ENCODE measurements at places on chromosomes 1 and 21. TPM values are rescaled to one million over a fixed set of nuclear protein-coding genes. Genes with fewer than 3 reads are reported as not detected.

The SPATA21 gene
- not detected for total RNA-seq

The IQGAP3 gene
- 1.3 TPM for total RNA-seq

The EPHX1 gene
- 52.4 TPM for total RNA-seq

The AIRE gene
- total RNA-seq, result not detected

The G0S2 gene
- 144 TPM for total RNA-seq

The ZSCAN20 gene
- total RNA-seq, result 5.6 TPM

- no peak overlapping the region for H3K27ac ChIP-seq
- H3K4me3 ChIP-seq, result no peak overlapping the region
- H3K27me3 ChIP-seq, result no peaks in the 10 kb centered on the region
- H3K36me3 ChIP-seq, result no peaks in the 10 kb centered on the region
- DNase-seq, result no peak
Observed at GRCh38 chr1:98653123-98653522, 8.4 kb upstream of the SNX7 start.

DNA sequence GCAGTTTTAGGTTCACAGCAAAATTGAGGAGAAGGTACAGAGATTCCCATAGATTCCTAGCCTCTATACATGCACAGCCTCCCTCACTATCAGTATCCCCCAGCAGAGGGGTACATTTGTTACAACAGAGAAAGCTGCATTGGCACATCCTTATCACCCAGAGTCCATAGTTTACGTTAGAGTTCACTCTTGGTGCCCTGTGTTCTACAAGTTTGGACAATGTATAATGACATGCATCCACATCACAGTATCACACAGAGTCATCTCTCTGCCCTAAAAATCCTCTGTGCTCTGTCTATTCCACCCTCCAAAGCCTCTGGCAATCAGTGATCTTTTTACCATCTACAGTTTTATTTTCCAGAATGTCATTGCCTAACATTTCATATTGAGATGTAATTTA, 22.3 kb upstream of the RGS16 start:
- H3K4me3 ChIP-seq, result no peak overlapping the region
- no peak for DNase-seq
- H3K36me3 ChIP-seq, result no peaks in the 10 kb centered on the region
- no peak overlapping the region for H3K27ac ChIP-seq
- no peaks in the 10 kb centered on the region for H3K27me3 ChIP-seq

- peak; percentile 40 for DNase-seq
- H3K27me3 ChIP-seq, result peaks cover 4% of the 10 kb centered on the region
- peaks cover 19% of the 10 kb centered on the region for H3K4me1 ChIP-seq
Observed at GRCh38 chr1:39642796-39643195, 3.4 kb upstream of the HEYL start.

DNA sequence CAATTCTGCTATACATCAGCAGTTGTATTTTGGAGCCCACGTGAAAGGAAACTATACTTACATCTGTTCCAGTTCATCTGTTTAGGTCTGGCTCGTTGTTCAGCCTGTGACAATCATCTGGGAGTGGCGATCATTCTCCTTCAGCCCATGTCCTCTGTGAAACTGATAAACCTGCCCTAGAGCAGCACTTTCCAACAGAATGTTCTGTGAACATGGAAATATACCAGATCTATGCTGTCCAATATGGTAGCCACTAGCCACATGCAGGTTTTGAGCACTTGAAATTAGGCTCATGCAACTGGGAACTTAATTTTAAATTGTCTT, 24.5 kb upstream of the COQ8A start:
- H3K36me3 ChIP-seq, result peaks cover 17% of the 10 kb centered on the region
- H3K27ac ChIP-seq, result peak overlapping the region; percentile 37
- H3K4me3 ChIP-seq, result no peak overlapping the region
- H3K27me3 ChIP-seq, result no peaks in the 10 kb centered on the region
- no peak for DNase-seq

- no peaks in the 10 kb centered on the region for H3K27me3 ChIP-seq
- H3K27ac ChIP-seq, result no peak overlapping the region
- H3K4me1 ChIP-seq, result no peaks in the 10 kb centered on the region
- H3K36me3 ChIP-seq, result no peaks in the 10 kb centered on the region
Observed at GRCh38 chr1:245016700-245017099, 138.1 kb upstream of the KIF26B start.

- H3K36me3 ChIP-seq, result no peaks in the 10 kb centered on the region
- H3K4me3 ChIP-seq, result no peak overlapping the region
- H3K27me3 ChIP-seq, result no peaks in the 10 kb centered on the region
Observed at GRCh38 chr21:43972850-43973633, 39.1 kb upstream of the TRAPPC10 start.

- no peak overlapping the region for H3K27ac ChIP-seq
- H3K4me1 ChIP-seq, result peaks cover 15% of the 10 kb centered on the region
- no peak overlapping the region for H3K4me3 ChIP-seq
- H3K36me3 ChIP-seq, result no peaks in the 10 kb centered on the region
Observed at GRCh38 chr1:205013683-205014367, 29.2 kb upstream of the CNTN2 start.

DNA sequence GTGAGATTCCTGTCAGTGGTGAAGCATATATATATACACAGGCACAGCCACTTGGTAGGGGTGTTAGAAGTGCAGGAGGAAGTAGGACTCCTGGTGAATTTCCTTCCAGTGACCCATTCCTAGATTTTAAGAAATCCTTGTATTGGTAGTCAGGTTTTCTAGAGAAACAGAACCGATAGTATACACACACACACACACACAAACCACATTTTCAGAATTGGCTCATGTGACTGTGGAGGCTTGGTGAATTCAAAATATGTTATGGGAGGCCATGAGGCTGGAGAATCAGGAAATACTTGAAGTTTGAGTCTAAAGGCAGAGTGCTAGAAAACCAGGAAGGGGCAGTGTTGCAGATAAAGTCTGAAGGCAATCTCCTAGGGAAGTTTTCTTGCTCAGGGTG, 114.2 kb downstream of the FCRL5 start:
- H3K4me1 ChIP-seq, result no peaks in the 10 kb centered on the region
- H3K4me3 ChIP-seq, result no peak overlapping the region
- no peak overlapping the region for H3K27ac ChIP-seq
- no peaks in the 10 kb centered on the region for H3K36me3 ChIP-seq
- DNase-seq, result no peak
- H3K27me3 ChIP-seq, result no peaks in the 10 kb centered on the region

GRCh38 chr1:50976890-50977574, 7.0 kb downstream of the CDKN2C start:
- DNase-seq, result peak; percentile 45
- H3K27me3 ChIP-seq, result no peaks in the 10 kb centered on the region
- peaks cover 33% of the 10 kb centered on the region for H3K4me1 ChIP-seq
- H3K27ac ChIP-seq, result peak overlapping the region; percentile 98
- H3K36me3 ChIP-seq, result no peaks in the 10 kb centered on the region
- H3K4me3 ChIP-seq, result peak overlapping the region; percentile 78

GRCh38 chr1:30748098-30748698, 9.4 kb downstream of the LAPTM5 start:
- DNase-seq, result no peak
- H3K27me3 ChIP-seq, result peaks cover 14% of the 10 kb centered on the region
- H3K4me1 ChIP-seq, result peaks cover 12% of the 10 kb centered on the region
- no peak overlapping the region for H3K27ac ChIP-seq
- H3K4me3 ChIP-seq, result no peak overlapping the region
- no peaks in the 10 kb centered on the region for H3K36me3 ChIP-seq

DNA sequence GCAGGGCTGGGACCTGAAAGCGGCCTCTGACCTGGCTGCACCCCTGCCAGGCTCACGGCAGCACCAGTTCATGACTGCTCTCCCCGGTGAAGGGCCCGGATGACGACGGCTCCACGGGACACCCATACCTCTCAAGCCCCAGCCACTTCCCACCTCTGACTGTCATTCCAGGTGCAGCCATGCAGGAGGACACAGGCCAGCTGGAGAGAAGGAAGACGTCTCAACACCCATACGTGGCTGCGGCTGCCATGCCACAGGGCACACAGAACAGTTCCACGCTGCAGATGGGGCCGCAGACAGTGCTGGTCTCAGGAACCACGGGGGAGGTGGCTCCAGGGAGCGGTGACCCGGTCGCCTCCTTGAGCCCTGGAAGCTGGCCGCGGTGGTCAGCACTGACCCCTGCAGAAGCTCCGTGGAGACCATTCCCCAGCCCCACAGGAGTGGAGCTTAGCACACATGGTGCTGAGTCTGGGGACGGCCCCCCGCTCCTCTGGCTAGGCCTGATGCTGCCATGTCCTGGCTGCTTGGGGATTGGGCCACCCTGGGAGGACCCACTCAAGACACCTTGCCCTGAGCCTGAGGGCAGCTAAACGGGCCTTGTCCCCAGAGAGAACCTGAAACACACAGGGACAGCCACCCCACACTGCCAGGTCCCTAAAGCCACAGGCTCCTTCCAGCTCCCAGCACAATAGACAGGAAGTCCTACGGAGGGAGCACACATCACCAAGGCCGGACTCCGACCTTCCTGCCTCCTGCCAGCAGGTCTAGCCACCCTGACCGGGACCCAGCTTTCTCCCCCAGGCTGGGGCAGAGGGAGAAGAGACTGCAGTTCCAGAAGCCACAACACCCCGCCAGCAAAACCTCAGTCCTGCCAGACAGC, 8.6 kb downstream of the WNT9A start:
- no peak overlapping the region for H3K27ac ChIP-seq
- H3K36me3 ChIP-seq, result no peaks in the 10 kb centered on the region
- no peak overlapping the region for H3K4me3 ChIP-seq
- H3K4me1 ChIP-seq, result peaks cover 30% of the 10 kb centered on the region
- no peaks in the 10 kb centered on the region for H3K27me3 ChIP-seq
- no peak for DNase-seq

GRCh38 chr1:183953031-183953430, 84.5 kb downstream of the COLGALT2 start:
- H3K4me3 ChIP-seq, result no peak overlapping the region
- H3K4me1 ChIP-seq, result no peaks in the 10 kb centered on the region
- H3K36me3 ChIP-seq, result no peaks in the 10 kb centered on the region
- no peaks in the 10 kb centered on the region for H3K27me3 ChIP-seq
- DNase-seq, result no peak

- no peak for DNase-seq
- H3K36me3 ChIP-seq, result no peaks in the 10 kb centered on the region
- H3K27me3 ChIP-seq, result no peaks in the 10 kb centered on the region
- H3K4me1 ChIP-seq, result peaks cover 18% of the 10 kb centered on the region
- no peak overlapping the region for H3K4me3 ChIP-seq
- no peak overlapping the region for H3K27ac ChIP-seq
Observed at GRCh38 chr1:116170721-116171589, 59.8 kb downstream of the MAB21L3 start.

DNA sequence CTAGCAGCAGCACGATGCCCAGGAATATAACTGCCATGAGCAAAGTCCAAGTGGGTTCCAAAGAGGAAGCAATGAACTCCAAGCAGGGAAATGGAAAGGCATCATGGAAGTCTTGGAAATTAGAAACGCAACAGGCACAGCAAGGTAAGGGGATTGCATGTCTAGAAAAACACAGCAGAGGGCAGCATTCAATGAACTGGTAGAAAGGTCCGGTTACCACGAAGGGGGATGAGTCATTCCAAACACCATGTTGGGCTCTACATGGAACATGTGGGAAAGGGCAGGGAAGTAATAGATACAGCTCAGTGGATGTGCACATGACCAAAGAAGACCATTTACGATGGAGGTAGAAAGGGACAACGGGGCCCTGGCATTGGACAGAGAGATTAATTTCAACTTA, 36.4 kb downstream of the RXRG start:
- peak; percentile 34 for DNase-seq
- no peak overlapping the region for H3K27ac ChIP-seq
- H3K27me3 ChIP-seq, result no peaks in the 10 kb centered on the region
- H3K4me3 ChIP-seq, result no peak overlapping the region
- H3K36me3 ChIP-seq, result no peaks in the 10 kb centered on the region
